DMS79 treated with DMSO at 0.1 percent for 48 hours (cell line): ENCODE measurements at places on chromosomes 1 and 21.
A peak's percentile ranks its signal among the peaks of the same experiment; 100 is the strongest.

DNA sequence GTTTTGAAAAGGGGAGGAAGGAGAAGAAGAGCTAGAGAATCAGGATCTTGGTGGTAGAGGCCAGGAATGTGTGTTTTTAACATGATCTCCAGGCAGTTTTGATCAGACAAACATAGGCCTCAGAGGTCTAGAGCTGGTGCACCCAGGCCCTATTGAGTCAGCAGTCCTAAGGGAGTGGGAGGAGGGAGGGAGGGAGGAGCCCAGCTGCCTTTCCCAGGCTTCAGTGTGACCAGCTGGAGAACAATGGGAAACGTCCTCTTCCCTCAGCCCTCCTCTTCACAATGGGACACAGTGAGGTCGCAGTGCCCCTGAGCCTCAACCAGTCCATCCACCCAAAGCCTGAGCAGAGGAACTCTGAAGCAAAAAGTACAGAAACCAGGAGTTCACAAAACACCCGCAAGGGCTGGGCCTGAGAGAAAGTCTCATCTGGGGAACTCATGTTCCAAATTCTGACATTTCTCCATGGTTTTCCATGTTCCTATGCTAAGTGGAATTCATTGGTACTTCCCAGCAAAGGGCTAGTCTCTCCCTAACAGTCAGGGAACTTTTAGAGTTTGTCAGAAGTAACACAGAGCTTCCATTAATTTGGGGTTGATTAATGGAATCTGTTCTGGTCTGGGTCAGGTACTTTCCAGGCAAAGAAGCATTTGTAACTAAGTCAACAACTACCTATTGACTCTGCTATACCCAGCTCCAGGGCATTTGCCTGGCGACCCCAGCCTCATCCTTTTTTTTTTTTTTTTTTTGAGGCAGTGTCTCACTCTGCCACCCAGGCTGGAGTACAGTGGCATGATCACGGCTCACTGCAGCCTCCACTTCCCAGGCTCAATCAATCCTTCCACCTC lies 37.5 kb downstream of the ELAPOR1 start:
- no peak for DNase-seq

DNA sequence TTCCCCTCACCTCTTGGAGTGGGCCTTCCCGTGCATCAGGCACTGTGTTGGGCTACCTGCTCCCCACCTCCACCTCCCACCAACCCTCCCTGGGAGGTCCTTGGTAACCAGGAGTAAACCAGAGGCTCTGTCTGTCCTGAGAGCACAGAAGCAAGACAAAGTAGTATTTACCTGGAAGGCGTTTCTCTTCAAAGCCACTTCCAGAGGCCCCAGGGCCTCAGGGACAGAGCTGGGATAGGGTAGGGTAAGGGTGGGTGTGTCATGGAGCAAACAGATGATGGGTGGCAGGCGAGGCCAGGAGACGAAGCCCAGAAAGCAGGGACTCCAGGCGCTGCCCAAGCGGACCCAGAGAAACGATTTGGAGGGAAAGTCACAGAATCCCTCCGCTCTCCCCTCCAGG lies 77.2 kb upstream of the TARDBP start:
- DNase-seq, result no peak

GRCh38 chr1:85615586-85616363 lies 35.2 kb downstream of the CCN1 start:
- no peak for DNase-seq

- no peak for DNase-seq
These were observed 2.2 kb downstream of the ITSN1 start for GRCh38 chr21:33644383-33645074.

DNA sequence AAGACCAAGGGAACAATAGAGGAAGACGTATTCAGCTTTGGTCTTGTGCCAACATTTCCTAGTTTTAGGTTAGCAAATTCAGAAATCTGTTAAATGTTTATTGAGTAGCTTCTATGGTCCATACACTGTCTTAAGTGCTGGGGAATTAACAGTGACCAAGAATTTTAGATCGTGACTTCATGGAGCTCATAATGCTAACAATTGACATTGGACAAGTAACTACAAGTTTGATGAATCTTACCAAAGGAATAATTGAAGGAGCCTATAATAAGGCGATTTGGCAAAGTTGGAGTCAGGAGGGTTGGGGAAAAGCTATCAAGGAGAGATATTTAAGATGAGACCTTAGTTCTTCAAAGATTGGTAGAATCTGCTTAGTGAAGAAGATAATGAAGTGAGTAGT lies 1.4 kb upstream of the SLAMF9 start:
- no peak for DNase-seq

- no peak for DNase-seq
These were observed 61.0 kb downstream of the TIAM1 start for GRCh38 chr21:31283025-31283424.

- no peak for DNase-seq
These were observed 5.2 kb downstream of the KHDC4 start for GRCh38 chr1:155929057-155929456.

DNA sequence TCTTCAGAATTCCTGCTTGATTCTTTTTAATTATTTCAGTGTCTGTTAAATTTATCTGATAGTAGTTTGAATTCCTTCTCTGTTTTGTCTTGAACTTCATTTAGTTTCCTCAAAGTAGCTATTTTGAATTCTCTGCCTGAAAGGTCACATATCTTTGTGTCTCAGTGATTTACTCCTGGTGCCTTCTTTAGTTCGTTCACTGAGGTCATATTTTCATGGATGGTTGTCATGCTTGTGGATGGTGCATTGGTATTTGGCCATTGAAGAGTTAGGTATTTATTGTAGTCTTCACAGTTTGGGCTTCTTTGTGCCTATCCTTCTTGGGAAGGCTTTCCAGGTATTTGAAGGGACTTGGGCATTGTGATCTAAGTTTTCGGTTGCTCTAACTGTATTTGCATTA lies 267.9 kb downstream of the HHAT start:
- DNase-seq, result no peak

DNA sequence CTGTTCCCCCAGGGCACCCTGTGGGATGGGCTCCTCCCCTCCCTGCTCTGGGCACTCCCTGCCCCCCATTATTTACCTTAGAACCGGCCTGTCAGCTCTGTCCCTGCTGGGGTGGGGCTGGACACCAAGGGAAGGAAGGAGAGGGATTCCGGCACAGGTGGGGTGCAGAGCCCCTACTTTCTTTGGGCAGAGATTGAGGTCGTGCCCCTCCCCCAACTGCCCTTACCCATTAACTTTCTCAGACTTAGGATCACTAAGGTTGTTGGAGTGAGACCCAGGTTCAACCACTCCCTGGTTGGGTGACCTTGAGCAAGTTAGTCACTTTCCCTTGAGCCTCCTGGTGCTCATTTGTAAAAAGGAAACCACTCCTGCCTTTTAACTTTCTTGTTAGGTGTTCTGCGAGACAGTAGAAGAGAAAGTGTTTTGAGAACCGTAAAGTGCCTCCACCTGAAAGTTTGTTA lies 57.0 kb upstream of the SYNC start:
- DNase-seq, result no peak

DNA sequence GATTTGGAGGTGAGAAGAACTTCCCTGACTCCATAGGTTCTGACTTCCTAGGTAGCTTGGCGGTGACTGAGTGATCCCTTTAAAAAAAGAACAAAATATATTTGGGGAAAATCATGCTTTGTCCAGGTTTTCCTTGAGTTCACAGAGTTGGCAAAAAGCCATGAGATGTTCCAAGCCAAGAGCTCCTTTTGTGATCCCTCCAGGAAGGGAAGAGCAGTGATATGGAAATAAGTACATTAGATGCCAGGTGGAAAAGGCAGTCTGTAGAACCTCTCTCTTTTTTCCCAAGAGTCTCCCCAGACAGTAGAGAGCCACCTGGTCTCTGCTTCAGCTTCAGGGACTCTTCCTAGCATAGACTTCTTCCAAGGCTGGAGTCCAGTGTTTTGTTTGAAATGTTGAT lies 10.2 kb downstream of the TLCD4 start:
- DNase-seq, result peak; percentile 41

GRCh38 chr1:84442256-84442655 lies 36.8 kb upstream of the RPF1 start:
- no peak for DNase-seq

- DNase-seq, result no peak
These were observed 134.6 kb upstream of the PDE4B start for GRCh38 chr1:65658122-65658521.

GRCh38 chr1:168696125-168696760 lies 32.8 kb downstream of the DPT start:
- DNase-seq, result no peak

- no peak for DNase-seq
These were observed 187.1 kb upstream of the NFIA start for GRCh38 chr1:60895252-60895651.

GRCh38 chr1:94101613-94102525 lies 19.1 kb downstream of the ABCA4 start:
- DNase-seq, result peak; percentile 17

DNA sequence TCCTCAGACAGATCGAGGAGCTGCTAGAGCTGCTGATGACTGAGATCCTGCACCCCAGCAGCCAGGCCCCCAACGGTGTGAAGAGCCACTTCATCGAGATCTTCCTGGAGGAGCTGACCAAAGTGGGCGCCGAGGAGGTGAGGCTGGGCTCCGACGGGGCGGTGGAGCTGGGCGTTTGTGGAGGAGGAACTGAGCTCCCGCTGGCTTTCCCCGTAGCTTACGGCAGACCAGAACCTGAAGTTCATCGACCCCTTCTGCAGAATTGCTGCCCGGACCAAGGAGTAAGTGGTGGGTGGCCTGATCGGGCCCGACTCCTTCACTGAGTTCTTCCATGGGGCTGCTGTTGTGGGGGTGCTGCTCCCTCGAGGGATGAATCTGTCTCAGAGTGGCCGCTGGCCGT lies 8.0 kb downstream of the RRP1 start:
- no peak for DNase-seq

DNA sequence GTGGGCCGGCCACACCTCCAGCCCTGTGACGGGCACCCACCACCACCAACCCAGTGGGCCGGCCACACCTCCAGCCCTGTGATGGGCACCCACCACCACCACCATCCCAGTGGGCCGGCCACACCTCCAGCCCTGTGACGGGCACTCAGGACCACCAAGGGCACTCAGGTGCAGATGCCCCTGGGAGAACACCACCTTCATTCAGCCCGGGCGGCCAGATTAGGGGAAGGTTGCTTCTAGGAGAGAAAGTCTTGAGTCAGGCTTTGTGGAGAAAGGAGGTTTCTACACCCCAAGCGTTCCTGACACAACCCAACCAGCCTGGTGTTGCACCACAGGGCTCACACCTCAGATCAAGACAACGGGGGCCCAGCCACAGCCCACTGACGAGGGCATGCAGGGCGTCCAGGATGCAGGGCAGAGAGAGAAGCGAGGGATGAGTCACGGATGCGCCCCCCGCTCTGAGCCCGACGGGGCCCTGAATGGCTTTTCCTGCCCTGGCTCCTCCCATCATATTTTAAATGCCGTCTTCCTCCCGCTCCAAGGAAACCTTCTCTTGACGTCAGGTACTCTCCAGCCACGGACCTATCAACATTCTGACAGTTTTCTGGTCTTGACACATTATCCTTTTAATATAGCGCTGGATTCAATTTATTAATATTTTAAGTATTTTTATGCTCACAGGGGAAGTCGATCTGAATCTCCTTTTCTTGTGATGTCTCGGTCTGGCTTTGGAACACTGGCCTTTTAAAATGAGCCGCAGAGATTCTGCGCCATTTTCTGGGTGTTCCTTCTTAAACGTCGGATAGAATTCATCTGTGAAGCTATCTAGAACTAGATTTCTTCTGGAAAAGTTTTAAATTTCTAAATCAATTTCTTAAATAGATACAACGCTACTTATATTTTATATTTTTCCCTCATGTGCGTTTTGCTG lies 631 bp upstream of the SPATC1L start:
- DNase-seq, result peak; percentile 85

DNA sequence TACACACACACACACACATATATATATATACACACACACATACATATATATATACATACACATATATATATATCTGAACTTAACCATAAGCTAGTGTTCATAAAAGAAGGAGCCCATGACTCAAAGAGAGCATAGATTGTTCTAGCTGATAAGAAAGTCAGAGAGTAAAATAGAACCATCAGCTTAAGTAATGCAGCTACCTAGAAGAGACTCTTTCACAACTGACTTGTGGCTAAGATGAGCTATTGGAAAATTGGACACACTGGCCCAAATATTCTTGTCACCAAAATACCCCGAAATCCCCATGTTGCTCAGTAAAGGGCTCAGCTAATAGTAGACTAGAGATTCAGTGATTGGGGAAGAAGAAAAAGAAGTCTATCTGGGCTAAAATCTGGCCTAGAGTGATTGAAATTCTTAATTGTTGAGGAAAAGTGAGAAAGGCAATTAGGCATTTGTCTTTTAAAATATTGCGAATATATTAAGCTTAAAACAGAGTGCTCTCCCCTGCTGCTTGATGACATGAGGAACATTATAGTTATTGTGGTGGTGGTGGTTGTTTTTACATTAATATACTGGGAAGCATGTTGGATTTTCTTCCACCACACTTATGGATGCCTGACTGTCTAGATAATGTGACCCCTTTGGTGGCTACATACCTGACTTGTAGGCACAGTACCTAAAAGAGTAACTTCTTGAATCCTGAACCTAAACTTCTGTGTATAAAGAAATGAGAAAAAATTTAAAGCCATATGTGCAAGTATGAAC lies 6.3 kb downstream of the SLAMF1 start:
- DNase-seq, result no peak

- DNase-seq, result no peak
These were observed 2.9 kb downstream of the MTARC1 start for GRCh38 chr1:220789532-220790147.

DNA sequence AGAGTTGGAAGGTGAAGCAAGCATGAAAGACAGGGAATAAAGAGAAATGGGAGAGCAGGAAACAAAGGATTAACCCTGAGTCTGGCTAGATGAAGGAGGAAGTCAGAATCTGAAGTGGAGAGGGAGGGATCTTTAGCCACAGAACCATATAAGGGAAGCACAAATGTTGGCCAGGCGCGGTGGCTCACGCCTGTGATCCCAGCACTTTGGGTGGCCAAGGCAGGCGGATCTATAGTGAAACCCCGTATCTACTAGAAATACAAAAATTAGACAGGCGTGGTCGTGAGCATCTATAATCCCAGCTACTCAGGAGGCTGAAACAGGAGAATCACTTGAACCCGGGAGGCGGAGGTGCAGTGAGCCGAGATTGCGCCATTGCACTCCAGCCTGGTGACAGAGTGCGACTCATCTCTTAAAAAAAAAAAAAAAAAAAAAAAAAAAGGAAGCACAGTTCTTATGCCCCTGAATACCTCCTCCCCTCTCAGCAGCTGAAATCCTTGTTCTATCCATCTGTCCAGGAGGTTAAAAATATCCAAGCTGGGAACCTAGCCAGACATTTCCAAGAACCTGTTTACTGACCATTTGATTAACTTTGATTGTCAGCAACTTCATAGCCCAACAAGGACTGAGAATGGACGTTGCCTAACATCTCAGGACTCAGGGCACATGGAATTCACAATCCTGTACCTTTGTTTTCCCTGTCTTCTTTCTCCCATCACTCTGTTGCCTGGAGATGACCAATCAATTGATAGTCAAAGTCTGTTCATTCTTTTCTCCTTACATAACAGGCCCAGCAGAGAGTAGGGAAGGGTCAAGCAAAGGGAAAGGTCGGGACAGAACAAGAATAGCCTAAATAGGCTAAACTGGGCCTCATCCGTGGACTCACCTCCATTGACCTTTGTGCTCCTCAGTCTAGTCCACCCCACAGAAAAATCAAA lies 10.6 kb downstream of the TXNIP start:
- peak; percentile 66 for DNase-seq
